H9 (cell line): ENCODE measurements at places on chromosomes 4 and X. TPM values are rescaled to one million over a fixed set of nuclear protein-coding genes. Genes with fewer than 3 reads are reported as not detected.

GRCh38 chr4:42917296-42917695 lies 24.8 kb downstream of the GRXCR1 start:
- DNase-seq = no peak

GRCh38 chrX:78653118-78653822 lies 5.9 kb downstream of the RTL3 start:
- DNase-seq = no peak

DNA sequence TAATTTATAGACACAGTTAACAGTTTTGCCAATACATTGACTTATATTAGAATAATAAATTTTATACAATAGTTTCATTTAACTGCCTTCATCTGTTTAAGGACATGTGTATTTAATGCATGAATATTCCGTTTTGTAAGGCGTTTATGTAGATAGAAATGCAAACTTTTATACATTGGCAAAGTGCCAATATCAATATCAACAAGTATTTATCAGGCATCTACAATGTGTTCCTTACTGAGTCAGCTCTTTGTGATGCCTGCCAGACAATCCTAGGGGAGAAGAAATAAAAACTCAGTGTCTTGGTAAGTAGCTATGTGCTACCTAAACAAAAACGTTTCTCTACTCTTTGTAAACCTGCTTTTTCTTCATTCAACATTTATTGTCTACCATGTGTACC lies 1142.2 kb downstream of the C4orf33 start:
- DNase-seq = no peak

GRCh38 chrX:12327836-12328235 lies 189.6 kb downstream of the FRMPD4 start:
- DNase-seq = no peak

- DNase-seq = no peak
These were observed 136.7 kb upstream of the POF1B start for GRCh38 chrX:85516131-85516530.

DNA sequence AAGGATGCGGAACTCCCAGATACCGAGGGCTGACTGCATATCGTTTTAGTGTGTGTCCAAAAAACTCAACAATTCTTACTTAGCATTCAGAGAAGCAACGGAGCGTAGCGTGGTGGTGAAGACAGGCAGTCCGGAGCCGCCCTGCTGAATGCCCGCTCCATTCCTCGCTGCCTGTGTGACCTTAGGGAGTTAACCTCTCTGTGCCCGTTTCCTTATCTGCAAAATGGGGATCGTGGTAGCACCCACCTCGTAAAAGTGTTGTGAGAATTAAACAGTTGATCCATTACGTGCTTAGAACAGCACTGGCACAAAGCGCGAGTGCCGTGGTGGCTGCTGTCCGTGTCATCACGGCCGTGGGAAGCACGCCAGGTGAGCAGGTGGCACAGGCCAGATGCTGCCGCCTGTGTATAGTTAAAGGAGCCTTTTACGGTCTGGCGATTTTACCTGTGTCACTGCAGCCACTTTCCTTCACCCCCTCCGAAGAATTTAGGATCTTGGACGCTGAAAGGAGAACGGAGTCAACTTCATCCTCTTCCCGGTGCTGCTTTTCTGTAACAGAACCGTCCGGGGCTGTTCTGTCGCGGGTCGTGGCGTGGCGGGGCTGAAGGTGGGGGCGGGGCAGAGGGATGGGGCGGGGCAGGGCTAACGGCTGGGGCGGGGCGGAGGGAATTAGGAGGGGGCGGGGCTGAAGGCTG lies 885 bp downstream of the CCDC110 start:
- DNase-seq = peak; percentile 55

DNA sequence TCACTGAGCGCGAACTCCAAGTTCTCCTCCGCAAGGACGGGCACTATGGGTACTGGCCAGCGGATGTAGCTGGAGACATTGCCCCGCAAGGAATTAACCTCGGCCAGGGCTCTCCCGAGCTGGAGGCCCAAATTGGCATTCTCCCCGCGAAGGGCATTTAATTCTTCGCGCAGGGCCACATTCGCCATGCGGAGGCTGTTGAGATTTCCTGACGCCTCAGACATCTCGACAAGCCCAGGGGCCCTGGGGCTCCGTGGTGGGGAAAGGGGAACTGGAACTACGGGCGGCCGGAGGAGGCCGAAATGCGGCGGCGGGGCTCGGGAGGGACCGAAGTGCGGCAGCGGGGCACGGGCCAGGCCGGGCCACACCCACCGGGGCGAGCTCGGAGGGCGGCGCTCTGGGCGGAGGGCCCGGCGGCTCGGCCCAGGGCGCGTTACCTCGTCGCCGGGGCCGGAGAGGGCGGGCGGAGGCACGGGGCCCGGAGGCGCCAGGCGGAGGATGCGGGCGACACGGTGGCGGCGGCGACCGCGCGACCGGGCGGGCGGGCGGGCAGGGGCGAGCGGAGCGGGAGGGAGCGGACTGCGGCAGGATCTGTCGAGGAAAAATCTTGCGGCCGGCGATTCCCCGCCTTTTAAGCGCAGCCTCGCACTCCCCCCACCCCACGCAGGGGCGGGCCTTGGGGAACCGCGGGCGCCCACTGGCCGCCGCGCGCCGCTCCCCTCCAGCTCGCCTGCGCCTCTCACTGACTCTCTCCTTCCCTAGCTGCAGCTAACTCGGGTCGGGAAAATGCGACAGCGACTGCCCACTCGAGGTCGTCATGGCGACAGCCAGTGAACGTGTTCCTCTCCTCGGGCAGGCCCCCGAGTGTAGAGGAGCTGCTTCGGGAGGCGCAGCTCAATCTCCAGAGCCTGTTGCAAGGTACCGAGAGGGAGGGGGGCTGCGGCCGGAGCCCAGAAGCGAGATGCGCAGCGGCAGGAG lies at the start of gene RTL5:
TSS of gene RTL5 (minus strand) at position 599 of the 978 bp plus-strand sequence.
- peak; percentile 72 for DNase-seq

DNA sequence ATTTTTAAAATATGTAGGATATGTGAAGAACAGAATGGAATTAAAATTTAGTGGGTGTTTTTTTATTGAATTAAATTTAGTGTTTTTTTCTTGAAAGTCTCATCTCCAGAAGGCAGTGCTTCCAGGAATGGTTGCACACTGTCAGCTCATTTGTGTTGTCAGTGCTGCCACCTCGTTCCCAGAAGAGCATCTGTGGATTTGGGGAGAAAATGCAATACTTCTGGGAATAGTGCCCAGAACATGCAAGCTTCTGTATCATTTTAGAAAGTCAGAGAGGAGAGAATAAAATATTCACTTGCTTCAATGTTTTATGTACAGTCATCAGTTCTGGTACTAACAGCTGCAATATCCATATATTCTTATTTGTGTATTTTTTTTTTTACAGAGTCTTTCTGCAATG lies 608.8 kb downstream of the PCDH7 start:
- DNase-seq = no peak

- DNase-seq = no peak
These were observed 8.3 kb downstream of the SLBP start for GRCh38 chr4:1703867-1704266.

GRCh38 chr4:53490965-53491622 lies 100.2 kb downstream of the LNX1 start:
- DNase-seq = no peak

DNA sequence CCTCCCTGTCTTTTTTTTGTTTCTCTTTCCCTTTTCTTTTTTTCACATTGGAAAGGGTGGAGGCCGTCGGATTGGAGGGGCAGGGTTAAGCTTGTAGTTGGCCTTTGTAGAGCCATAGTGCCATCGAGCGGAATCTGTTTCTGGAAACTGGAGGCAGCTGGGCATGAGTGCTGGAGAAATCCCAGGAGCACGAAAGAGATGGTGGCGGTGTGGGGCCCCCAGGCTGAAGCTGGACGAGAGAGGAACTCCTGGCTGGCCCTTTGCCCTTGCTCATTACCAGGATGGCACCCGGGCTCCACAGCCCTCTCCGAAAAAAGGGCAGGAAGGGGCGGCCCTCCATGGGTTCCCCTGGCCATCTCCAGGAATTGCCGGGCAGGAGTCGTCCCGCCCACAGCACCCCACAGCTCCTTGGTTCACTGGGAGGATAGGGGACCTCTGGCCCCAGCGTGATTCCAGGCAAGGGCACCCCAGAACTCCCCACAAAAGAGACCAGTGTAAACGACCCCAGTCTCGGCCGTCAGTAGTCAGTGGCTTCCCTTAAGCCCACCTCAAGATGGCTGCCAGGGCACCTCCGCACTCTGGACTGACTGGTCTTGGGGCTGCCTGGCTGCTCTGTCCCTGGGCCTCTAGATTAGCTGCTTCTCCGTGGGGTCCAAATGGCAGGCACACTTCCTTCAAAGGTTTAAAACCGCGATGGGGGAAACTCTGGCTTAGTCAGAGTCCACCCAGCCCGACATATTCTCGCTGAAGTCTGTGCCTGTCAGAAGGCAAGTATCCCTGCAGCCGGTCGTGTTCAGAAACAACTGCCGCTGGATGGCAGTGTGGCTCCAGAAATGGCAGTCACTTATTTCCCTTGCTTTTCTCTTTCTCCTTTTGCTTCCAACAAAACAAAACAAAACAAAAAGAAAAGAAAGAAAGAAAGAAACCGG lies 74.1 kb downstream of the NBDY start:
- DNase-seq = peak; percentile 71

- no peak for DNase-seq
These were observed 1472.7 kb downstream of the ARAP2 start for GRCh38 chr4:34771632-34772031.

DNA sequence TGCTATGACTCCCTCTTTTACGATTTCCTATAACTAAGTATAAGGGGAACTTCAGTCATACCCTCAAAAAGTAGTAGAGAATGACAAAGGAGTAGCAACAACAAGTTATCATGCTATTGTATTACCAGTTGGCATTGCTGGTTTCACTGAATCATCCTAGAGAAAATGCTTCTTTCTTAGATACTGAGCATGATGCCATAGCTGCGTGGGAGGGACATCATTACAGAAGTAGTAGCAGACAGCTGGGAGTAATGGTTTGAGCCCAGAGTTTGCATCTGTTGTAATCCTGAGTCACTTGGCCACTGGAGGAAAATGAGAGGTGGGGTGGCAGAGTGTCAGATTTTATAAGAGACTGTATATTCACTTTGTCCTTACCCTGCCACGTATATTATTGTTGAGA lies 38.6 kb downstream of the MTMR1 start:
- DNase-seq = no peak

DNA sequence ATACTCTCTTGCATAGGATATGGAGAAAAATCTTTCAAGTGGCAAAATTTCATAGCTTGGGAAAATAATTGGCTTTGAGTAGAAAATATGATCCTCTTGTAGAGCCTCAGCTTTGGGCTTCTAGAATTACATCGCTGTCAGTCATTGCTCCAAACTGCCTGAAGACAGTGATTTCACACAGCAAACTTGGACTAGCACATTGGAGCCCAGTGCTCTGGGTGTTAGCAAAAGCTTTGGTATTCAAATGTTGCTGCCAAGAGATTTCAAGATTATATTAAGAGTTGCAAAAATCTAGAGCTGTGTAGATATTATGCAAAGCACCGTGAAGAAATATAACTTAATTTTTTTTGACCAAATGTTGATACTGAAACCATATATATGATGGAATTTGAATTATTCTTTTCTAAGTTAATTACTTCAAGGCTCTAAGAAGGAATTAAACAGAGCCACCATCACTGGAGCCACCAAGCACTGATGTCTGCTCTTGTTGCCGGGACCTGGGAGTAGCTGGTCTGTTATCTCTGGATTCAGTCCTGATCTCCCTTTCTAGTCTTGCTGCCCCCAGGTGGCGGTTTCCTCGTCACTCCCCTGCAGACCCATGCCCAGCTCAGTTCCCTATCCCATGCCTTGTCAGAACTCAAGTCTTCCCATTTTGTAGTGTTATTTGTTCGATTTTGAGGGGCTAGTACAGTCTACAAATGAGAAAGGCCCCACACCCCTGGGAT lies 260.7 kb upstream of the SFRP2 start:
- peak; percentile 77 for DNase-seq

GRCh38 chrX:40385682-40386081 lies 195.1 kb upstream of the ATP6AP2 start:
- DNase-seq = no peak

DNA sequence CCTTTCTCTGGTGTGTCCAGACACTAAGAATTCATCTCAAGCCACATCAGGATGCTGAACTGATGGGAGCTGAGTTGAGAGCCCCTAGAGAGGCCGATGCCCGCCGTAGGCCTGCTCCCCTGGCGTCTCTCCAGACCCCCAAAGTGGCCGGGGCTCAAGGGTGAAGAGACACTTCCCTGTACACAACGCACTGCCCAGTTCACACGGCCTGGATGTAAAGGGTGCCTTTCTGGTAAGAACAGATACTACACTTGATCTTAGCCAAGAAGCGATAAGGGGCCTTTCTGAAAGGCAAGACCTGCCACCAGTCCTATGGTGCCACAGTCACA lies 5.1 kb upstream of the TREX2 start:
- DNase-seq = no peak

GRCh38 chrX:150150076-150150779 lies 211.9 kb upstream of the EOLA2 start:
- no peak for DNase-seq

- peak; percentile 32 for DNase-seq
These were observed 26.4 kb upstream of the TMPRSS11B start for GRCh38 chr4:68271851-68272357.

DNA sequence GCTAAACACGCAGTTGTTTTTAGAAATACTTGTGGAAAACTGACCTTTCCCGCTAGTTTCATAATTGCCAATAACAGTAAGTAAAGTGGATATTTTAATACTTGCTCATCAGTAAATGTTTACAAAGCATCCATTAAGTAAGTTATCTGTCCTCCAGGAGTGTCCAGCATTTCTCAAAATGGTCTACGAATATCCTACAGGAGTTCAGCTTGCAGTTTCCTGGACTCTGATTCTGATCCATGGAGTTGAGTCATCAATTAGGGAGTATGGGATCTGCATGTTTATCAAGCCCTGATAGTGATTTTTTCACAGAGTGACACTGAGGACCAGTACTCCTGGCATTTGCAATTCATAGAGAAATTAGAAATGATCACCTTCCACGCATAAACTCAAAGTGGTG lies 325.2 kb upstream of the AADAT start:
- DNase-seq = no peak

The PAGE4 gene
- total RNA-seq = 0.57 TPM in 1 of 2 replicates, not detected in the other

The DMD gene
- total RNA-seq = 3.8 and 4.3 TPM in 2 replicates

The BMPR1B gene
- total RNA-seq = 0.35 and 0.72 TPM in 2 replicates

The APOOL gene
- 7.9 and 8.0 TPM in 2 replicates for total RNA-seq

The ARHGAP6 gene
- total RNA-seq = 0.07 and 0.15 TPM in 2 replicates

The NLGN3 gene
- 3.5 and 3.6 TPM in 2 replicates for total RNA-seq

The GLRA3 gene
- 0.09 TPM in 2 replicates for total RNA-seq

The MAML3 gene
- 3.9 and 4.1 TPM in 2 replicates for total RNA-seq

The LNX1 gene
- total RNA-seq = 1.7 and 2.1 TPM in 2 replicates

The FGF2 gene
- total RNA-seq = 95.2 and 99.0 TPM in 2 replicates

The TASL gene
- total RNA-seq = not detected in 2 replicates

The AR gene
- total RNA-seq = 3.5 TPM in 2 replicates

The SLC16A2 gene
- total RNA-seq = 16.5 and 17.1 TPM in 2 replicates

The HPGDS gene
- total RNA-seq = not detected in 2 replicates

The NXF2 gene
- not detected in 2 replicates for total RNA-seq

The GAGE2A gene
- not detected in 2 replicates for total RNA-seq
